Kidney (tissue), 22 donors: ENCODE measurements at places on chromosomes 16 and 17. TPM values are rescaled to one million over a fixed set of nuclear protein-coding genes. Genes with fewer than 3 reads are reported as not detected.

TNS4 gene
- 0.31 TPM for total RNA-seq

YPEL2 gene
- 53.6 TPM for total RNA-seq

KRTAP1-5 gene
- total RNA-seq, result not detected

TNP2 gene
- total RNA-seq, result not detected

SETD1A gene
- total RNA-seq, result 18.8 TPM

DNA sequence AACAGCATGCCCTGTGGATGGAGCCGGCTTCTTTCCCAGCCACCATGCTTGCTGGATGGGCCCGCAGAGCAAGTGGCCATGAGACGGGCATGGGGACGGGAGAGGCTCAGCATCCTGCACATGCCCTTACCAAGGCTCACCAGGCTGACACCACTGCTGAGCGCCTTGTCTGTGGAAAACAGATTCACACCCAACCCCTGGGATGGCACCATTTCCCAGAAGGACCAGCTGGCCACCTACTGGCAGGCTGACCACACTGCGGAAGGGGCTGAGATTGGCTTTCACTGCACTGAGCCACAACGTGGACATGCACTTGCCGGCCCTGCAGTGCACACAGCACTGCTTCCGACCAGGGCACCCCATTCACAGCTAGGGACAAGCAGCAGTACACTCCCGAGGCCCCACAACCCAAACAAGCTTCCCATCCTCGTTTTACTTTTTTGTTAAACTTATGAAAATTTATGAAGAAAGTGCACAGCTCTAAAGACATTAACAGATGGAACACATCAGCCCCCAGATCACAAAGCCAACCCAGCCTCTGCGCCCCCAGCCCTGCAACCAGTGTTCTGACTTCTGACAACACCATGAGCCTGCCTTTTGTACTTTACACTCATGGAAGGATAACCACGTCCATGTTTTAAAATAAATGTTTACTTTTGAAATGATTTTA, 13.9 kb upstream of the KRTAP17-1 start:
- DNase-seq, result peak; percentile 65
- H3K4me1 ChIP-seq, result no peaks in the 10 kb centered on the region
- H3K27me3 ChIP-seq, result no peaks in the 10 kb centered on the region
- no peaks in the 10 kb centered on the region for H3K36me3 ChIP-seq

DNA sequence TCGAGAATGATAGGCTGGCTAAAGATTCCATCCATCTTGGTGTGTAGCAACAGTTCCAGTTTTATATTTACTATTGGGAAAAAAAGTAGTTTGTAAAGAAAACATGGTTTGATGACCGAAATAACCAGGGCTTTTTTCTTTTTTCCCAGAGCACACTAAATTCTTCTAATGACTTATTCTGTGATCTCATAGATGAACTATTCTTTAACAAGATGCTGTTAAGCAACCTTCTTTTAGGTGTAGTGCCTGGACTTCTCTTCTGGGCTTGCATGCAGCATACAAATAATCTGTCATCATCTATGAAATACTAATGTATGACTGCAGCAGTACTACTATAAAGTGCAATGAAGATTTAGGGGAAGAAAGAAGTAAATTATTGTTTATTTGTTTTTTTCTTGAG, 11.0 kb upstream of the CAPNS2 start:
- no peaks in the 10 kb centered on the region for H3K4me1 ChIP-seq
- no peaks in the 10 kb centered on the region for H3K27me3 ChIP-seq
- no peaks in the 10 kb centered on the region for H3K36me3 ChIP-seq
- no peak overlapping the region for H3K4me3 ChIP-seq
- no peak for DNase-seq
- H3K27ac ChIP-seq, result no peak overlapping the region

GRCh38 chr17:59800530-59800942, 92.2 kb downstream of the TUBD1 start:
- H3K27me3 ChIP-seq, result no peaks in the 10 kb centered on the region
- no peaks in the 10 kb centered on the region for H3K4me1 ChIP-seq
- no peaks in the 10 kb centered on the region for H3K36me3 ChIP-seq
- DNase-seq, result no peak
- H3K27ac ChIP-seq, result no peak overlapping the region

- H3K27ac ChIP-seq, result no peak overlapping the region
- DNase-seq, result no peak
- no peaks in the 10 kb centered on the region for H3K27me3 ChIP-seq
- no peak overlapping the region for H3K4me3 ChIP-seq
Measured at GRCh38 chr17:70636517-70637133, 467.3 kb downstream of the KCNJ2 start.

GRCh38 chr16:17149904-17150483, 320.8 kb downstream of the XYLT1 start:
- H3K36me3 ChIP-seq, result no peaks in the 10 kb centered on the region
- H3K4me3 ChIP-seq, result no peak overlapping the region
- no peak overlapping the region for H3K27ac ChIP-seq

DNA sequence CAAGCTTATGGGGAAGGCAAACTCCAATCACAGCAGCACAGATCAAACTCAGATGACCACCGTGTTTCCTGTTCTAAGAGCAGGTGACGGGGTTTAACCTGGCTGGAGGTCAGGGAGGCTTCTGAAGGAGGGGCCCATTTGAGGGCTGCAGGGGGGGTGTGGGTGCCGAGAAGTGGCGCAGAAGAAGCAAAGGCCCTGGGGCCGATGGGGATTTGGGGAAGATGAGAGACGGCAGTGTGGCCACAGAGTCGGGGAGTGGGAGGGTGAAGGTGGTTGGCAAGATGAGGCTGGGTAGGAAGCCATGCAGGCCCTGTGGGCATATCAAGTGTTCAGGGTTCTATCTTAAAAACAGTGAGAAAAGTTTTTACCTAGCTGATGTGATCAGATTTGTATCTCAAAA, 122.9 kb downstream of the CLEC16A start:
- no peaks in the 10 kb centered on the region for H3K27me3 ChIP-seq
- H3K27ac ChIP-seq, result peak overlapping the region; percentile 88
- peaks cover 23% of the 10 kb centered on the region for H3K4me1 ChIP-seq
- H3K36me3 ChIP-seq, result no peaks in the 10 kb centered on the region
- no peak overlapping the region for H3K4me3 ChIP-seq
- DNase-seq, result no peak

DNA sequence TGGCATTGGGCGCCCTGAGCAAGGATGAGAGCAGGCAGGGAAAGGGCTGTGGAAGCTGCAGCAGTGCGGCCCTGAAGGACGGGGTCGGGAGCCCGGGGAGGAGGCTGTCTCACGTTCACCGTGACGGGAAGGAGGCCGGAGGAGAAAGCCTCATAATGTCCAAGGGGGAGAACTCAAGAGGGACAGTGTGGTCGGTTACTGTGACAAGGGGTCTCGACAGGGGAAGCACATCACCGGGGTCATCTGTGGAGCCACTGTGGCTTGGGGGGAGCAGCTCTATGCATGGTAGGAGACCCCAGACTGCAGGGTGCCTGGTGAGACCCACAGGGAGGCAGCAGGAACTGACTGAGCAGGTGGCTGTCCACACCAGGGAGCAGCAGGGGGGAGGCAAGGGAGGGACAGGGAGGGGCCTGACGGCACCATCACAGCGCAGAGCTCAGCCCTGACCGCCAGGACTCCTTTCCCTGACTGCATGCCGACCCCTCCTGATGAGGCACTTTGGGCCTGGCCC, 154.6 kb upstream of the CHMP6 start:
- H3K27ac ChIP-seq, result no peak overlapping the region
- no peaks in the 10 kb centered on the region for H3K36me3 ChIP-seq
- DNase-seq, result no peak
- H3K27me3 ChIP-seq, result no peaks in the 10 kb centered on the region
- no peak overlapping the region for H3K4me3 ChIP-seq

DNA sequence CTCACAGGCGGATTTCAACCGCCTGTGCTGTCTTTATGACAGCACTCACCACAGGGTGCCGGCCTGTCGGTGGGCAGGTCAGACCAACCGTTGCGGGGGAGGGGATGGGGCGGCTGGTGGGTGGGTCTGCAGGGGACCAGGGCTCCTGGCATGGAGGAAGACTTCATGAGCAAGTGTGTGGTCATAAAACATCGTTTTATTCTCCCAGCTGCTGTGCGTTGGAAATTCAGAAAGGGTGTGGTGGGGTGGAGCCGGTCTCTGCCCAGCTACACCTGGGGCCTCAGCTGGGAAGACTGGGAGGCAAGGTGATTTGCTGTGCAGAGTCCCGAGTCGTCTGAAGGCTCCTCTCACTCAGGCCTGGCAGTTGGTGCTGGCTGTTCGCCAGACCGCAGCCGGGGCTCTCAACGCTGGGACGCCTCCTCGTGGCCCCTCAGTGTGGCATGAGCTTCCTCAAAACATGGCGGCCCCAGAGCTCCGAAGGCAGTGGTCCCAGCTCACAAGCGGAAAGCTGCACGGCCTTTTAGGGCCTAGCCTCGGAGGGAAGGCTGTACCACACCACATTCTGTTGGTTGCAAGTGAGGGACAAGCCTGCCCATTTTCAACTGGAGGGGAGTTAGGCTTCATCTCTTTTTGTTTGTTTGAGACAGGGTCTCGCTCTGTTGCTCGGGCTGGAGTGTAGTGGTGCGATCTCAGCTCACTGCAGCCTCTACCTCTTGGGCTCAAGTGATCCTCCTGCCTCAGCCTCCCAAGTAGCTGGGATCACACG, 45.8 kb upstream of the GSE1 start:
- H3K27ac ChIP-seq, result peak overlapping the region; percentile 75
- peaks cover 12% of the 10 kb centered on the region for H3K4me1 ChIP-seq
- H3K4me3 ChIP-seq, result no peak overlapping the region
- peaks cover 2% of the 10 kb centered on the region for H3K36me3 ChIP-seq
- no peaks in the 10 kb centered on the region for H3K27me3 ChIP-seq

DNA sequence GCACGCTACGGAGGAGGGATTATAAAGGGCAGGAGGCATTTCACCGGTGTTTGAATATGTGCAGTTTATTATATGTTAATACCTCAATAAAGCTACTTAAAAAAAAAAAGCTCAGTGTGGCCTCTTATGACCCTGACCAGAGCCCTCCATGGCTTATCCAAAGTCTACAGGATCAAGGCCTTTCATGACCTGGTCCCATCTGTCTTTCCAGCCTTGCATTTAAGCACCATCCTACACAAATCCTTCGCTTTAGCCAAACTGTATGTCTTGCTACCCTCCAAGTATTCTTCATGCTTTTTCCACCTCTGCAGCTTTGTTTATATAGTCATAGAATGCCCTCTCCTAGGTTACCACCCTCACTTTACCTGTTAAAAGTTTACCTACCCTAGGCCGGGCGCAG, 6.5 kb downstream of the MFSD6L start:
- H3K36me3 ChIP-seq, result no peaks in the 10 kb centered on the region
- no peaks in the 10 kb centered on the region for H3K4me1 ChIP-seq
- no peak for DNase-seq

- H3K27me3 ChIP-seq, result no peaks in the 10 kb centered on the region
- H3K27ac ChIP-seq, result no peak overlapping the region
- no peaks in the 10 kb centered on the region for H3K36me3 ChIP-seq
- no peak overlapping the region for H3K4me3 ChIP-seq
- H3K4me1 ChIP-seq, result no peaks in the 10 kb centered on the region
- no peak for DNase-seq
Measured at GRCh38 chr16:54687043-54687899, 243.4 kb upstream of the IRX5 start.

DNA sequence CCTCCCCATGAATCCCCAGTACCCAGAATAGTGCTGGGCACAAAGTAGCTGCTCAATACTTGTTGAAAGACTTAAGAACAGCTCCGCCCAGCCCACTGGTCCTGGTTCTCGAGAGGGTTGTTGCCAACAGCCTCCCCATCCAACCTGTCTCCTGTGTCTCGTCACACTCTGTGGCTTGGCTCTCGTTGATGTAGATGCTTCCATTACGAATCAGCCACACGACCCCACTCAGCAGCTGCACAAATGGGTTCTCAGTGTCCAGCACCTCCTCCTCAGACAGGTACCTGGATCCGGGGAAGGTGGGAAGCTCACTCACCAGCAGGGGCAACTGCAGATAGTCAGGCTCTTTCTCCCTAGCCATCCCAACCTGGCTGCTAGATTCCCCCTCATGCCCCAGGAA, 2.1 kb downstream of the NAGPA start:
- peaks cover 9% of the 10 kb centered on the region for H3K4me1 ChIP-seq
- DNase-seq, result no peak
- no peak overlapping the region for H3K27ac ChIP-seq
- no peaks in the 10 kb centered on the region for H3K27me3 ChIP-seq
- no peaks in the 10 kb centered on the region for H3K36me3 ChIP-seq

DNA sequence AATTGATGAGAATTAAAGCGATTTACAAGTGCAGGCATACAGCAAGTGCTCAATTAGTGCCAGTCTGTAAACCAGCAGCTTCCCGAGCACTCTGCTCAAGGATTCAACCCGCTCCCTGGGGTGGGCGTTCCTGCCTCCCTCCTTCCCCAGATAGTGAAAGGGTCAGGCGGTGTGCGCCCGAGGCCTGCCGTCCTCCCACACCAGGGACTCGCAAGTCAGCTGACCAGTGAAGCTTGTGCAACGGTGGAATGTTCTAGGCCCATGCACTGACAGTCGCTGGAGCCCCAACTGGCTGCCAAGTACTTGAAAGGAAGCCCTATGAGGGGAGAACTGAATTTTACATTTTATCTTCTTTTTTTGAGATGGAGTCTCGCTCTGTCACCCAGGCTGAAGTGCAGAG, 53.5 kb upstream of the PABPN1L start:
- H3K27me3 ChIP-seq, result no peaks in the 10 kb centered on the region
- DNase-seq, result no peak
- no peaks in the 10 kb centered on the region for H3K4me1 ChIP-seq
- H3K4me3 ChIP-seq, result no peak overlapping the region
- no peaks in the 10 kb centered on the region for H3K36me3 ChIP-seq

GRCh38 chr17:66535611-66536010, 233.2 kb downstream of the PRKCA start:
- H3K36me3 ChIP-seq, result no peaks in the 10 kb centered on the region
- no peaks in the 10 kb centered on the region for H3K27me3 ChIP-seq
- no peak overlapping the region for H3K4me3 ChIP-seq
- no peak overlapping the region for H3K27ac ChIP-seq
- DNase-seq, result no peak

DNA sequence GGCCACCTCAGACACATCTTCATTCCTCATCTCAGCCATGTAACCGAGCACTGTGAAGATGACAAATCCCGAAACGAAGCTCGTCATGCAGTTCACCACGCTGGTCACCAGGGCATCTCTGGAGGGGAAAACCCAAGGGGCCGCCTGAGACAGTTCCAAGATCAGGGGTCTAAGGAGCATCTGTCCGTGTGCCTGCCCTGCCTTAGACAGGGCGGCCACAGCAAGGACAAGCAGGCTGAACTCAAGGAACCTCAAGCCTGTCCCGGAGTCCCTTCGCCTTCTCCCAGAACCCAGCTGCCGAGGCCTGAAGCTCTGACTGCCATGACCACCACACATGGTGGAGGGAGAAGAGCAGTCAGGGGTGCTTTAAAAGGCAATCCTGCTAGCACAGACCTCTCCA, 22.7 kb downstream of the SLC6A4 start:
- H3K4me1 ChIP-seq, result no peaks in the 10 kb centered on the region
- H3K36me3 ChIP-seq, result no peaks in the 10 kb centered on the region
- H3K4me3 ChIP-seq, result no peak overlapping the region
- H3K27me3 ChIP-seq, result no peaks in the 10 kb centered on the region
- DNase-seq, result no peak
